AG04449 (cell line): ENCODE measurements at places on chromosomes 6 and 20.
A peak's percentile ranks its signal among the peaks of the same experiment; 100 is the strongest.

- no peak for DNase-seq
Observed at GRCh38 chr6:20235041-20235440, 22.8 kb upstream of the MBOAT1 start.

DNA sequence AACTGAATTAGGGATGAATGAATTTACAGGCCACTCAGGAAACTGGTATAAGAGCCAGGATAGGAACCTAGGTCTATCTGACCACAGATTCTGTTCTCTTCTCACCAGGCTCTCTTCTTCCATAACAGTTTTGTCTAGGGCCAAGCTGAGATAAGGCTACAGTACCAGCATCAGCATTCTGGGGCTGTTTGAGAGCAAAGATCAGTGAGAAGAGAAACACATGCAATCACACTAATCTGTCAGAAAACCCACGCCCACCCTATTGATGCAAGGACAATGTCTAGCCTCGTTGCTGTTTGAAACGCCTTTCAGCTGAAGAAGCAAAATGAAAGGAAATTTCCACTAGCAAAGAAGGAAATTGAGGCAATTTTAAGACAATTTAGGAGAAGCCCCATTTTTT, 137.7 kb downstream of the LCA5 start:
- no peak for DNase-seq

DNA sequence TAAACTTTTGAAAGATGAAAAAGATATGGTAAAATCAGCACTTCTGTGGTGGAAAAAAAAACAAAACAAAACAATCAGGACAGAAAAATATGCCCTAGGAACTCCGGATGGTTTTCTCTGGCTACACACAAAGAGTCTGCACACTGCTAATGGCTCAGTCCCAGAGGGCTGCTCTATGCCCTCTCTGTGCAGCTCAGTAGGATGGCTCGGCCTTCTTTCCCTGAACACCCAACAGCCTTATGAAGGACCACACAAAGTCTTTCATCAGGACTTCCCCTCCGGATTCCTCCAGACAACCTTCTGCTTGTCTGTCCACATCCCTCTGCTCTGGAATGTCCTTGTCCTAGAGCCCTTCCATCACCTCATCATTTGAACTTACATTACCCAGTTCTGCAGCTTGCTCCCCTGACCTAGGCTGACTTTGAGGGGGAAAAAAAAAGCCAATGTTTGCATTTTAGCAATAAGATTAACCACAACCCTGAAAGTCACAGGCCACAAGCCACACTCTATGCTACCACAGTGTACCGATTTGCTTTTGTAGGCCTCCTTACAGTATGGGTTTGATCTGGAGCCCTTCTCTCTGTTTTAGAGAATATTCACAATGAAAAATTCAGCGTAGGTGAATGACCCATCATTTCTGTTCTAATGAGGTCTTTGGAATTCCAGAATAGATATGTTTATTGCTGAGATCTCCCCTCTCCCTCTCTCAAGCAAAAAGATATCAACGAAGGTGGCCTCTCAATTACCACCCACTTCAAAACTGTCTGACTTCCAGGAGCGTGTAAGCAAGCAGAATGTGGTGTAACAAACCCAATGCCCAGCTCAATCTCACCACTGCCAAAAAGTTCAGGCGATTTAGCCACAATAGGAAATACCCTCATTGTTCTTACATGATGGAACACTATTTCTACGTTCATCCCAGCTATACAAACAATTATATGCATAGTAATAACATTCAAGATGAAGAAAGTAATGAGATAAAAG, 164.0 kb downstream of the GMDS start:
- DNase-seq = no peak

DNA sequence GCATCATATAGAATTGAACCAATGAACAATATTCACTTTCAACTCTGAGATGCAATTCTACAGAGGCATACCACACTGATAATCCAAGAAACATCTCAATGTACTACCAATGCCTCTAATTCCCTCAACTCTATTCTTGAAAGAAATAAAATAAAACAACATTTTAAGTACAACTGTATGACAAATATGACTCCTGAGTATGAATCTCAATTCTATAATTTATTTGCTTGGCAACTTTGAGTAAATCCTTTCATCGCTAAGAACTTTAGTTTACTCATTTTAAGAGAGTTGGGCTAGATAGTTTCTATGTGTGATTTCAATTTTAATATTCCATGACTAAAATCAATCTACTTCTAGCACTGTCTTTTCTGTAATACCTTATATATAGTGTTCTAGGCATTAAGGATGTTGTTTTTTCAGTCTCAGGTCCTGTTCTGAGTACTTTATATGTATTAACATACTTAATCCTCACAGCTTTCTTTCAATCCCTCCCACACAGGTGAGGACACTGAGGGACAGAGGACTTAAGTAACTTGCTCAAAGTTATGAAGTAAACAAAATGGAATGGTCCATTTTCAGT, 33.4 kb downstream of the GOPC start:
- no peak for DNase-seq

- DNase-seq = no peak
Observed at GRCh38 chr6:156857573-156857972, 80.4 kb downstream of the ARID1B start.

DNA sequence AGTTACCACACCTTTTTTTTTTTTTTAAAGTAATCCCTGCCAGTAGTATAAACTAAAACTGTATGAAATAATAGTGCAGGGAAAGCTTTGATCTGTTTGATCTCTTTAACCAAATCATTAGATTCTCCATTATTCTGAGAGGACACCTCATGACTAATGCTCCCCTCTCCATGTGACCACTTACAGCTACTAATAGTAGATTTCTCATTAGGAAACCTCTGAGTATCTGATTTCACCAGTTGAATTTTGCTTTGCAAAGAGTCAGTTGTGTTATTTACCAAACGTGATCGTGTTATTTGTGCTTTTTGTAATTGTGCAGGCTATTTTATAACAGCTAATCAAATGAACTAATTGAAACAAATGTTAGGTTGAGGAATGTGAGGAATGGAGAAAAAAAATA, 12.5 kb downstream of the CASP8AP2 start:
- DNase-seq = no peak

DNA sequence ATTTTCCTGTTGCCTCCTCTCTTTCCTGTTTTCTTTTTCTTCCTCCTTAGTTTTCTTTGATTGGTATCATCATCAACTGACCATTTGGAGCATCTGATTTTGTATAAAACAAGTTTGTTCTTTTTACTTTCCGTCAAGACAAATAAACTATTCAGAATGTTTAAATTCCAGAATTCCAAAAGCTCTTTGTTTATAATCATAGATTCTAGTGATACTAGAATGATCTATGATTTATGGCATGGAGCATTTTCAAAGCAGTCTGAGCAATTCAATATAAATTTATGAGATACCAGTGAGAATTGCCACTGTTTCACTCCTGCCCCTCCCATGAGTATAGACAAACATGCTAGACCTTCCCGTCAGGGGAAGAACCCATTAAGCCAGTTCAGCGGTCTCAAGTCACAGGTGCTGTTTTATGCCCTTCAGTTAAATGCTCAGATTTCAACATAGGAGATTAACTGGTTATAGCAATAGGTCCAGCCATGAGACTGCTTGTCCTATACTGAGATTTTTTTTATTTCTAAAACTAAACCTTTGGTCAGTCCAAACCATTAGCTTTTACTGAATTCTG, 60.7 kb downstream of the GRIK2 start:
- no peak for DNase-seq

DNA sequence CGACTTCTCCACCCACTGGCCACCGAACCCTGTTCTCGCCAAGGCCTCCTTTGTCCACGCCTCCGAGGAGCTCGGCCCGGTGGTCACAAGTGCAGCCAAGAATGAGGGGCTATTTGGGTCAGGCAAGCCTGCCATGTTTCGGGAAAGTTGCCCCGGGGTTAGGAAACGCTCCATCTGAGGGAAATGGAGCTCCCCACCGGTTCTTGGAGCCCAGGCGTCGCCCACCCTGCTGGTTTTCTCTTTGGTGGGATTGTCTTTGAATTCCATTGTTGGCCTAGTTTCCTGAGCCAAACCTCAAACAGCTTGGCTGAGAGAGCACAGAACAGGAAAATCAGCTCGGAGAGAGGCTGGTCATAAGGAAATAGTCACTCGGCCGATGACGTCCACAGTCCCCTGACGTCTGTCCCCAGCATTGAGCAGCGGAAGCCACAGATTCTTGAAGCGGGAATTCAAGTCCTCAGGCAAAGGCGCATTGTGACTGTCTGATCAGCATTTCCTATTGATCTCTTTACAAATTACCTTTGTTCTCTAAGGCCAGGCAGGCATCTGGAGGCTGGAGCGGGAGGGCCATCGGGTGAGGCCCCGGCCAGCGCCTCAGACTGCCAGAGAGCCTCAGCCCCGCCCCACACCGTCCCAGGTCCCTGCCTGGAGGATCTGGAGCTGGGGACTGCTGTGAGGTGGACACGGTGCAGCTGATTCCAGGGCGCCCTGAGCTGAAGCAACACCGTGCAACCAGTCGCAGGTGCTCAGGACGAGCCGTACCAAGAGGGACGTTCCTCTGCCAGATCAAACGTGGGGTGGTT, 138.6 kb downstream of the DLL1 start:
- no peak for DNase-seq

- no peak for DNase-seq
Observed at GRCh38 chr6:107977283-107977682, 19.3 kb upstream of the SEC63 start.

- DNase-seq = no peak
Observed at GRCh38 chr20:44050925-44051660, 135.9 kb downstream of the JPH2 start.

DNA sequence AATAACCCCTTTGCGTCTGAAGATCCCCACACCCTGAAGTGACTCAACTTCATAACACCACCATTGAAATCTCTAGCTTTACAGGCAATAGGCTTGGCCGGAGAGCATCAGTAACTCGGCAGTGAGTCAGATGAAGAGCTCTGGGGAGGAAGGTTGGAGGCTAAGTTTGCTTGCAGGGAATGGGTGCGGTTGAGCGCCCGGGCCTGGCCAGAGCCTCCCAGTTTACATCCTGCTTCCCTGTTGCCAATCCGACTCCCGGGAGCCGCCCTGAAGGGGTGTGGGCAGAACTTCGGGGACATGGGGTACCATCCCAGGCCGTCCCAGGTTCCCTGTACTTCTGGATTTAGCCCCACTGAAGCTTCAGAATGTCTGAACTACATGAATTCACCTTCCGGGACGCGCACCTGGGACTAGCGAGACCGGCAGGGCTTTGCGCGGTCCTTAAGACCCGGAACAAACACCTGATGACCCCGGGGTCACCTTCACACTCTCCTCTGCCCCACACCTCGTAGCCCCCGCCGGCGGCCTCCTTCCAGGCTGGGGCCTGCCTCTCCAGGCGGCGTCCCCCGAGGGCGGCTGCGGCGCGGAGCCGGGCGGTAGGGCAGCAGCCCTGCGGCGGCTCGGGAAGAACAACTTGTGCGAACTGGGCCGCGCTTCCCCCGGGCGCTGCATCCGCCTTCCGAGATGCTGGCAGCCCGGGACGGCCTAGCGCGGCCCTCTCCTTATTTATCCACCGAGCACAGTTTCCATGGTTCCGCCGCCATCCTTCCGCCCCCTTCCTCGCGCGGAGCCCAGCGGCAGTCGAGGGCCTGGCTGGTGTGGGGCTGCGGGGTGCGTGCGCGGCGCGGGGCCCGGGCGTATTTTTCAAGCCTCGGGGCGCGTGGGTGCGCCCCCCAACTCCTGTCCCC, 56.6 kb upstream of the RREB1 start:
- peak; percentile 28 for DNase-seq

GRCh38 chr6:39381550-39382140, 59.1 kb upstream of the KCNK16 start:
- DNase-seq = no peak

DNA sequence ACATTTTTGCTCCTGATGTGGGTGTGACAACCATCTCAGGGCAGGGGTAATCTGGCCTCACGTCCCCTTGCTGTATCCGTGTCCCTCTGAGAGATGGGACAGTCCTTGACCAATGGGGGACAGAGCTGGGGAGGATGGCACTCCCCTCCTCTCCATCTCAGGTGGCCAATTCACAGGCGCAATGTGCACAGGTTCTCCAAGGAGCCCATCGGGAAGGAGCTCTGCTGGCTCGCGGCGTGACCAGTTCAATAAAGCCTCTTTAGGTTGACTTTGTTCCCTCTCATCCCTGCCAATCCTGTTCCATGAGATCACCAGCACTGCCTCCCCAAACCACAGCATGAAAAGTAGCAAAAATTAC, 196.3 kb upstream of the SLC24A3 start:
- DNase-seq = no peak

DNA sequence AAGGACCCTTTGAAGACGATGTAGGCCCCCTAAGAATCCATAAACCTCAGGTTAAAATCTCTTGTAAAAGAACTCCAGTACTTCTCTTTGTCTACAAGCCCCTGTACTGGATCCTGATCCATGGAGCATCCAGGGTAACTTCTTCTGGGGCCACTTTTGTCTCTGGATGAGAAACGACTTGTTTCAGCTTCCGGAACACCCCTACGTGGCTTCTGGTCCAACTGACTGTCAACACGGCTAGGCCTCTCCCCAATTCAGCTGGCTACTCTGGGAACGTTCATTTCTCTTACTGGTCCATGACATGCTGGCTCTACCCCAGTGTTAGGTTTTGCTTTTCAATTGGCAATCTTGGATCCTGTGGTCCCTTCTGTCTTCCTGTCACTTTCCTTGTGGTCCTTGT, 198.0 kb downstream of the BACH2 start:
- DNase-seq = no peak

- DNase-seq = no peak
Observed at GRCh38 chr6:79385893-79386292, 151.3 kb downstream of the LCA5 start.

- DNase-seq = no peak
Observed at GRCh38 chr20:59125836-59126235, 37.8 kb upstream of the ZNF831 start.

- no peak for DNase-seq
Observed at GRCh38 chr20:10077081-10077471, 42.3 kb downstream of the ANKEF1 start.

DNA sequence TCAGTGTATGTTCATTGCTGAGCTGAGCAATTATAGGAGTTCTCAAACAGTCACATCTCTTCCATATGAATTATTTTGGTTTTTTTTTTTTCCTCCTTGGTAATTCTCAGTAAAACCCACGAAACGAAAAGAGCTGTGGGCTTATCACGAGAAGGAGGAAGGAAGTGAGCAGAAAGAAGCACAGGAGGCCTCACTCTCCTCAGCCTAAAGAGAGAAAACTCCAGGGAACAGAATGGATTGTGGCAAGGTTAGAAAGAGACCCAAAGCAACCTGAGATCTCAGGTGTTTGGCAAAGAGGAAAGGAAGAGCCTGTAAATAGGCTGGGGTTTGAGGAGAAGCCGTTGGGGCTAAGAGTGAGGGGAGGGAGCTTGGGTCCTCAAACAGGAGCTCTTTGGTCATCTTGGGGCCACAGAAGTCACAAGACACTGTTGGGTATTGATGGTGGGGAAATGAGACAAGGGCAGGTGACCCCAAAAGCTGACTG, 67.8 kb upstream of the CITED2 start:
- no peak for DNase-seq

DNA sequence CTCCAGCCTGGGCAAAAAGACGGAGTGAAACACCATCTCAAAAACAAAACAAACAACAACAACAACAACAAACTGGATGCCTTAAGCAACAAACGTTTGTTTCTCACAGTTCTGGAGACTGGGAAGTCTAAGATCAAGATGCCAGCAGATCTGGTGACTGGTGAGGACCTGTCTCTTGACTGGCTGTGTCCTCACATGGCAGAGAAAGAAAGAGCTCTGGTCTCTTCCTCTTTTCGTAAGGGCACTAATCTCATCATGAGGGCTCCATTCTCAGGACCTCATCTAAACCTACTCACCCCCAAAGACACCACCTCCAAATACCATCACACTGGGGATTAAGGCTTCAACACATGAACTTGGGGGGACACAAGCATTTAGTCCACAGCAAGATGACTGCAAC, 13.5 kb upstream of the GFOD1 start:
- DNase-seq = no peak

- DNase-seq = peak; percentile 4
Observed at GRCh38 chr6:14165091-14165490, 47.5 kb downstream of the CD83 start.

- DNase-seq = no peak
Observed at GRCh38 chr6:157045831-157046454, 268.8 kb downstream of the ARID1B start.
